ENCODE measurements at places on chromosomes 6 and 20.

- DNase-seq = no peak
Observed at GRCh38 chr6:169927711-169928110, 176.3 kb downstream of the ERMARD start.

- no peak for DNase-seq
Observed at GRCh38 chr6:18328070-18328469, 59.1 kb upstream of the RNF144B start.

GRCh38 chr6:113361014-113361645, 496.0 kb upstream of the MARCKS start:
- DNase-seq = no peak

DNA sequence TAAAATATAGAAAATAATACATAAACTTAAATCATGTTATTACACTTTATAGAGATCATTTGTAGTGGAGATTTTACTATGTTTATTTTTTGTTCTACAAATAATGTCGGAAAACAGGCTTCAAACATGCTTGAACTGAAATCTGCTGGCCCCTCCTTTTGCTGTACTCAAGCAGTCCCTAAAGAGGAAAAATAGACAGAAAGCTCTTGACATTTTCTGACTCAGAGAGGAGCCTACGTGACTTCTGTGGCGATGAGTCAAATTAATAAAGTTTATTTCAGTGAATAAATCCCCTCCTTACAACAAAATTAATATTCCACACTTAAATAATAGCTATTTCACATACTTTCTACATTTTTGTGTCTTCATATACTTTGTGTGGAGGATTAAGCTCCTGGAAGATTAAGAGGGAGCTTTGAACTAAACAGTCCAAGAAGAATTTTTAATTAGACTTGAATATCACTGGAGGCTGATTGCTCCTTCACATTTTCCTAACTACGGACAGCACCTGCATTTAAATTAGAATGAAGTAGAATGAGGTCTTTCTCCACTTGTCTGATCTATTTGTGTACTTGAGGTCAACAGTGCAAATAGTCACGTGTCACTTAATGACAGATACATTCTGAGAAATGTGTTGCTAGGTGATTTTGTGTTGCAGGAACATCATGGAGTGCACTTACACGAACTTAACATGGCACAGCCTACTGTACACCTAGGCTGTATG, 1.7 kb upstream of the TREM1 start:
- no peak for DNase-seq

GRCh38 chr6:4981761-4982160, 22.1 kb downstream of the RPP40 start:
- DNase-seq = no peak

Measured in NK-92 treated with Interleukin-12 subunit alpha and Interleukin-12 subunit beta, amount 100 ng/mL, for 24 hours (cell line).